CD8-positive, alpha-beta memory T cell (primary cell): ENCODE measurements at places on chromosomes 7 and 10.

GRCh38 chr7:28958980-28959347, 834 bp upstream of the TRIL start:
- no peak for DNase-seq

DNA sequence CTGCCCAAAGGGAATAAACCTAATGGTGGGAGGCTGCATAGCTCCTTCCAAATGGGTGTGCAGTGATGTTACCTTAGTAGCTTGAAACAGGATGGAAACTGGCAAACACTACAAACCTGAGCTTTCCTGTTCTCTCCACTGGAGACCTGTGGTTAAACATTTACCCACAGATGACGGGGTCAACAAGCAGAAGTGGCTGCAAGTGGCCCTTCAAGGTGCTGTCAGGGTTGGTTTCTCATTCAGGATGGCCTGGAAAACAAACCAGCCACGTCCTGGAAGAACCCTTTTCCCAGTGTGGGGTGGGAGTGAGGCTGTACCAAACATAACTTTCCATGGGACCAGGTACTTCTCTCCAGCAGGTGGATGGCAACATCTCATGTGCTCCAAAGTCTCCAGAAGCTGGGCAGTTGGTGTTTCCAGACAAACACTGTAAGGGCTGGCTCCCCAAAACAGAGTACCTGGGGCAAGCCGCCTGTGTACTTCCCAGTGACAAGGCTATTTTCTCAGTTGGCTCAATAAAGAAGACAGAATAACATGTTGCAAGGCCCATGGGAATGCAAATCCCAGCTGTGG, 67.5 kb downstream of the DNAJB9 start:
- no peak for DNase-seq

- no peak for DNase-seq
Observed at GRCh38 chr10:116719804-116720203, 22.6 kb downstream of the HSPA12A start.

DNA sequence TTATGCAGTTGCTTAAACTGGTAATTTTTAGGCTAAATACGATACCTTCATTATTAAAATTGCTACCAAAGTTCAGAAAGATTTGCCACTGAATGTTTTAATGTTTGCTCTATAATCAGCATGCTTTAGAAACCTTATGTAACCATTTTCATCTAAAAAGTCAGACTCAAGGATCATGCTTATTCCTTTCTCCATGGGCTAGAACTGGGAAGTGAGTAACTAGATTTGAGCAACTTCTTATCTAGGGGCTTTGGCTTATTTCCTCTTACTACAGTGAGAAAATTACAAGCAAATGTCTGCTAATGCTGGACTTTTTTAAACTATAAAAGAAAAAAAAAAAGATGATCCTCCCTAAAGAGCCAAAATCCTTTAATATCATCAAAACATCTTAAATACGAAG, 215.9 kb downstream of the CRPPA start:
- DNase-seq, result no peak

DNA sequence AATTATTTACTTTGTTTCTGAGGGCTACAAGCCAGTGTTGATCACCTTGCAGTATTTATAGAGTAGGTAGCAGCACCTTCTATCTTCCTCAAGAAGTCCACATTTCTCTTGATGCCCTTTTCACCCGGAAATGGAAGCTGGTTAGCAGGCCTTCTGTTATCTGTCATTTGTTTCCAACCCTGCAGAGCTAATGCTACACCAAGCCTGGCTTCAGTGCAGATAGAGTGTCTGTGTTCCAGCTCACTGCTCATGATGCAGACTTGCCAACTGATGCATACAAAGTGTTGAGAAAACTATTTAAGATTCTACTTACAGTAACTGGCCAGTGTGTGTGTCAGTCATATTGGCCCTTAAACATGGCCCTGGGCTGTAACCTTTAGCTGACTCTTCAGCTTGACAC, 301.0 kb downstream of the LHFPL3 start:
- no peak for DNase-seq

DNA sequence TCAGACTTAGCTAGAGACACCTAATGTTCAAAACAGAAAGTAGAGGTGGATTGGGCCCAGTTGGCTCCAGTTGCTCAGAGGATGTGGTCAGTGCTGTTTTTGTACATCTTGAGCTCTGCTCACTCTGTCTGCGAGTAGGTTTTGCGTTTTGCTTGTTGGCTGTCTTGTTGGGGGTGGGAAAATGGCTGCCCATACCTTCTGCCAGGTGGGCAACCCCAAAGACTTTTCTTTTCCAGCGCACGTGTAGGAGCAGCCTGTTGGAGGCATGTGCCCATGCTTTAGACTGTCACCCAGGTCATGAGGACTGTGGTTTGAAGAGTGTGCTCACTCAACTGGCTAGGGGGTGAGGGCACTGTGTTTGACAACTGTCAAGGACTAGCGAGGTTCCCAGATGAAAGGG, 73.9 kb downstream of the KAT6B start:
- DNase-seq, result peak; percentile 51
